ENCODE measurements at places on chromosomes 2 and 18.
A peak's percentile ranks its signal among the peaks of the same experiment; 100 is the strongest.

- no peak for DNase-seq
Observed at GRCh38 chr2:70014959-70015358, 53.5 kb upstream of the ASPRV1 start.

DNA sequence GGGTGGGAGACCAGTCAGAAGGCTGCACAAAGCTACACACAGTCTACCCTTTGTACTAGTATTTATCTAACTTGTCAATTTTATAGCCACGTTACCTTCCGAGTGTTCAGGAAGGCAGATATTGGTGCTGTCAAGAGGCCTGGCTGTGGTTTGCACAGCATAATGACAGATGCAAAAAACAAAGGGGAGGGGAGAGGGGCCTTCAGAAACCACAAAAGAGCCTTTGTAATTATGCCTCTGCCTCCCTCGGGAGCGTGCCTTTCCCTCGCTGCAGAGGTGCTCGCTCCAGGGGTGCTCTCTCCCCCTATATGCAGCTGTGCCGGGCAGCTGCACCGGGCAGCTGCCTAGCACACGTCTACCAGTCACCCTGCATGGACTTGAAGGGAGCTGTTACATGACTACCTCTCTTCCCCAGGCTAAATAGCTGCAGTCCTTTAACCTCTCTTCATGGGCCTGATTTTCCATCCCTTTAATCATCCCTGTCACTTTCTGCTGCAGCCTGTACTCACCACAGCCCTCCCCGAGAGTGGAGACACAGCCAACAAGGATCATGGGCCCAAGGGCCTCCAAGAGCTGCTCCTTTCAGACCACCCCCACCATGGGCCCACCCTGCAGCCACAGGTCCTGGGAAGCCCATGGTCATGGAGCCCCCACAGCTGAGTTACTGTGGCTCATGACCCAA lies 168.4 kb upstream of the PKDCC start:
- DNase-seq: no peak

DNA sequence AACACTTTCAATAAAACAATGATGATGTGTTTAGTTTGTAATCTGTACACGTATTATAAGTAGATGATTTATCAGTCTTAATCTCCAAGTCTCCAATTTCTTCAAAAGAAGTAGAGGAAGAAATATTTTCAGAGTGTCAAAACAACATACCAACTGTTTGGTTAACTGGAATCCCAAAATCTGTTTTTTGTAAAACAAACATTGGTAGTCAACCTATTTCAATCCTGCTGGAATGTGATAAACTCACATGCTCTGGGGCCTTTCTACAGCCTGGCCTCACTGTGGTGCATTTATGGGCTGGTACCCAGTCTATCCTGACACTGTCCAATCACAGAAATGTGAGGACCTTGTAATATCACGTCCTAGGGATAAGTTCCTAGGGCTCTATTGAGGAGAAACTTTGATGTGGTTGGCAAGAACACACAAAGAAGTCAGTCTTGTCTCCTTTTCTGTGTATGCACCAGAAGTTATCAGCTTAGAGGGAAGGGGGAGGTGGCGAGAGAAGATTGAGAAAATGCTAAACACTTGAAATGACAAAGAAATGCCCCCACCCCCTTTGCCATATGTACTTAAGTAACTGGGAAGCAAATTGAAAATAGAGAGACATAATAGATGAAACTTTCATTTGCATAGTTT lies 47.2 kb downstream of the PRKRA start:
- DNase-seq: no peak

GRCh38 chr2:7530001-7530400 lies 612.8 kb downstream of the RNF144A start:
- DNase-seq: no peak

- no peak for DNase-seq
Observed at GRCh38 chr2:54549917-54550518, 93.9 kb downstream of the SPTBN1 start.

- no peak for DNase-seq
Observed at GRCh38 chr2:19073522-19073921, 284.9 kb downstream of the OSR1 start.

- no peak for DNase-seq
Observed at GRCh38 chr18:13176847-13177246, 41.7 kb upstream of the LDLRAD4 start.

DNA sequence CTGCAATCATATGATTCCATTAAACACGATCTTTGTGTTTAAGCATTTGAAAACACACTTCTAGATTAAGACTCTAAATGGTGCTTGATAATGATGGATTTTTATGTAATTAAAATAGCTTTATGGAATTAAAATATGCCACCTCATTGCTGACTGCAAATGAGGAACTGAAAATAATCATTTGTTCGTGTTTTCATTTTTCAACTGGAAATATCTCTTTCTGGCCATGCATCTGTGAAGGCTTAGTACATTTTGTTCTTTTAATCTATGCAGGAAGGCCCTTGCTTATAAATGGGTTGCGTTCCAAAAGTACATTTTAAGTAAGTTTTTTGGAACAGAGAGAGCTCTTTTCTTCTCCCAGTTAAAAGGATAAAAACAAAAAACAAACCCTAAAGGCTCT lies 125.5 kb downstream of the MC4R start:
- DNase-seq: no peak

DNA sequence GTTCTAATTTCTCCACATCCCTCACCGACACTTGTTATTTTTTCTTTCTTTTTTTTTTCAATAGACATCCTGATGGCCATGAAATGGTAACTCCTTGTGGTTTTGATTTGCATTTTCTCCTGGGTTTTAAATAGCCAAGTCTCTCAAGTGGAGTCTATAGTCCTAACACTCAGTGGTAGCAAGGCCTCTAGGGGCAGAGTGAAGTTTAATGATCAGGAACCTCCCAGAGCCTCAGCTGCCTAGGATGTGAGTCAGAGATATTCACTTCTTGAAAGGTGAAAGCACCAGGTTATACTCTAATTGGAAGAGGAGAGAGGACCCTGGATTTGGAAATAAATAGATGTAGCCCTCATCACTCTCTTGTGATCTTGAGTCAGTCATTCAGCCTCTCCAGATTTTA lies 62.7 kb upstream of the CAPN13 start:
- no peak for DNase-seq

GRCh38 chr2:175007510-175007909 lies 2.3 kb upstream of the CHN1 start:
- DNase-seq: no peak

GRCh38 chr2:80242355-80242910 lies 62.1 kb downstream of the LRRTM1 start:
- DNase-seq: no peak

GRCh38 chr2:55223958-55224760 lies 7.9 kb downstream of the CLHC1 start:
- no peak for DNase-seq

- DNase-seq: no peak
Observed at GRCh38 chr18:10371165-10371564, 83.3 kb upstream of the APCDD1 start.

GRCh38 chr2:232879618-232880494 lies 9.8 kb downstream of the SNORC start:
- no peak for DNase-seq

GRCh38 chr2:88828397-88829137 lies 137.1 kb downstream of the RPIA start:
- no peak for DNase-seq

DNA sequence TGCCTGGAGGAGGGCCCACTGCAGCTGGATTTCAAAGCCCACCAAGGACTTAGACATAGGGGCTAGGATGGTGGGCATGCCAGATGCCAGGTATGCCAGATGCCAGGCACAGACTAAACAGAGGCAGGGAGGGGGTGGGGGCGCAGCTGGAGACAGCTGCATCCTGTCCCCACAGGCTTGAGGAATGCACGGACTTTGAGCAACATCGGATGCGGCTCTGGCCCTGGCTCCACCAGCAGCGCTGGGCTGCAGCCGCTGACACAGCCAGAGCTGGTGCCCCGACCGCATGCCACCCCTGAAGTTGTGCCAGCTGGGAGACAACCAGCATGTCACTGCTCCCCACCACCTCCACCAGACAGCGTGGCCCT lies 39.5 kb downstream of the AQP12A start:
- DNase-seq: no peak

GRCh38 chr2:173752152-173752551 lies 213.0 kb downstream of the SP3 start:
- DNase-seq: no peak

GRCh38 chr2:142140434-142140845 lies 9.6 kb upstream of the LRP1B start:
- DNase-seq: no peak

- DNase-seq: no peak
Observed at GRCh38 chr2:10764896-10765295, 43.5 kb downstream of the ATP6V1C2 start.

DNA sequence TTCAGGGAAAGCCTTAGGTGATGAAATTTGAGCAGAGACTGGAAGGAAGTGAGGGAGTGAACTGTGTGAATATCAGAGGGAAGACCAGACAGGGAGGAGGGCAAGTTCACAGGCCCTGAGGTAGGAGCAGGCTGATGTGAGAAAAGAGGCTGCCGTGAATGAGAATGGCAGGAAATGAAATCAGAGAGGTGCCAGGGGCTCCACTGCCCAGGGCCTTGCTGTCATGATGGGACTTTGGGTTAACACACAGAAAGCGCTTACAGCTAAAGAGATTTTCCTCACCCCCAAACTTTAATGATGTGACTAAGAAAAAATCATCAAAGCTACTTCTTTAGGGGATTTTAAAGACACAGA lies 53.8 kb downstream of the MARCHF4 start:
- no peak for DNase-seq

DNA sequence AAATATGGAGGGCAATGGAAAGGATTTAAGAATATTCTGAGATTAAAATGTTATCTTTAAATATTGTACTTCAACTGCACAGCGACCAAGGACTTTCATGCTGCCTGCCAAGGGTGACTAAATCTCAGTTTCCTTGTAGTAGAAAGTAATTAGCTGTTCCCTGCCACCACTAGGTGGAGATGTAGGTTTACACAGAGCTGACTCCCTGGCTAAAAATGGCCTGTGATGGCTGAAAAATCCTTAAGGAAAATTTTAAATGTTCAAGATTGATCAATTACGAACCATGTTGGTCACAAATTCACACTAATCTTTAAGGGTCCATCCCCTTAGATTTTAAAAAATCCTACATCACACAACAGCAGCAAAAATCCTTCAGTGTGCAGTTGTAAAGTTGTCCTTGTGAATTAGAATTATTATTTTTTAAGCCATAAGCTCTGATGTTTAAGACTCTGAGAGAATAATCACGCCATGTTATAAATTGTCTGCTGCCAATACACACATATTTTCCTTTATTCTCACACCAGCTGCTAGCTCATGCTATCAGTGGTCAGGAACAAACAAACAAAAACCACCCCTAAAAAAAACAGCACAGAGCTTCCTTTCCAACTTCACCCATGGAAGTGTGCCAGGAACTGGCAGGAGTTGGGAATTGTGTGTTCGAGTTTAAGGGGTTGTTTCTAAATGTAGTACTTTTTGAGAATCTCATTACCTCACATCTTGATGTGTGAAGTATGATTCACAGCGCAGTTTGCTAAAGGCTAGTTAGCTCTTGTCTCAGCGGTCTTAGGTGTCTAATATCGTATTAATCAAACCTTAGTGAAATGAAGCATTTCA lies 399.8 kb downstream of the TMEM182 start:
- DNase-seq: peak; percentile 7

DNA sequence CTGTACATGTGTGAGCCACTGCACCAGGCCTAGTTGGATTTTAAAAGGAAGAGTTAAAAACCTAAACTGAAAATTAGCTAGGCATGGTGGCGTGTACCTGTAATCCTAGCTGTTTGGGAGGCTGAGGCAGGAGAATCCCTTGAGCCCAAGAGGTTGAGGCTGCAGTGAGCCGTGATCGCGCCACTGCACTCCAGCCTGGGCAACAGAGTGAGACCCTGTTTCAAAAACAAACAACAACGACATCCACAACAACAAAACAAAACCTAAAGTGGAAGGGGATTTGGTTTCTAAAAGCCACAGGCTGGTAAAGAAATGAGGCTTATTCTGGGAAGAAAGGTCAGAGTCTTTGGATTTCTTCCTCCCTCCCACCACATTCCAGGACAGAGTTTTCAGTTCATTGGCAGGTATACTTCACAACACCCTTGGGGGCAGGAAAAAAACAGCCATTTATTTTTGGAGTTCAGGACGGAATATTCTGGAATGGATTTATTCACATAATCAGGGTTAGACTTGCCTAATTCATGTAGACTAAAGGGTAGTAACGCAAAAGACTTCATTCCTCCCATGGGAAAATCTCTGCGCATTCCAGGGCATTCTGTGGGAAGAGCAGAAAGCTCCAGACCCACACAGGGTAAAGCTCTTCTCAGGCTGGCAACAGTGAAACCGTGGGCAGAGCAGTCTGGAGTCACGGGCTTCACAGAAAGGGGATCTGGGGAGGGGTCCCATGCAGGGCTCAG lies 34.9 kb downstream of the TEX44 start:
- DNase-seq: no peak

DNA sequence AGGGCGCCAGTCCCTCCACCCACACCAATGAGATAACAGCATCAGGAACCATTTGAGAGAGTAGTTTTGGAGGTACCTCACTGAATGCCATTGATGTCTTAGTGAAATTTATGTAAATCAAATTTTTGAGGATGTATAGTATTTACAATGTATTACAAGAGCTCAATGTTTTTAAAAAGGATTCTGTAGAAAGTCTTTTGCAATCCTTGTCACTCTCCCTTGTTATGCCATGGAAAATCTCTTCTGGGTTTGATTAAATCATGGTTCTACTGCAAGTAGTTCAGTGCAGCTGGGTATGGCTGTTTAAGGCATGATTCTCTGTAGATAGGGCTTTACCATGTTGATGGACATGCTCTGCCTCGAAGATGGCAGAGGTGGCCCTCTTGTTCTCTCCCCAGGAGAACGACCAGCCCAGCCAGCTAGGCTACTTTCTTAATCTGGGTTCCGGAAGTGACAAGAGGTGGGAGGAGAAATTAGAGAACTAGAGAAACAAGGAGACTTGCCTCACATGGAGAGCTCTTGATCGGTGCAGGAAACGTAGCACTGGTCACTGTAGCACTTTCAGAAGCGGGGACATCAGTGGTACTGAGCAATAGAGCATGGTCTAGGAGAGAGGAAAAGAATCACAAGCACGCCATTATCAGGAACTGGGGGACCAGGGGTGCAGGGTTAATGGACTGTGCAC lies 202.7 kb downstream of the CLIP4 start:
- no peak for DNase-seq

GRCh38 chr2:144511226-144511810 lies 8.6 kb downstream of the ZEB2 start:
- no peak for DNase-seq

All from SHP77 treated with DMSO at 0.1 percent for 48 hours (cell line).